Caudate nucleus (tissue), 63 donors: ENCODE measurements at places on chromosomes 2 and 18.

- DNase-seq: no peak
Measured at GRCh38 chr18:47979611-47980200, 49.2 kb upstream of the SMAD2 start.

DNA sequence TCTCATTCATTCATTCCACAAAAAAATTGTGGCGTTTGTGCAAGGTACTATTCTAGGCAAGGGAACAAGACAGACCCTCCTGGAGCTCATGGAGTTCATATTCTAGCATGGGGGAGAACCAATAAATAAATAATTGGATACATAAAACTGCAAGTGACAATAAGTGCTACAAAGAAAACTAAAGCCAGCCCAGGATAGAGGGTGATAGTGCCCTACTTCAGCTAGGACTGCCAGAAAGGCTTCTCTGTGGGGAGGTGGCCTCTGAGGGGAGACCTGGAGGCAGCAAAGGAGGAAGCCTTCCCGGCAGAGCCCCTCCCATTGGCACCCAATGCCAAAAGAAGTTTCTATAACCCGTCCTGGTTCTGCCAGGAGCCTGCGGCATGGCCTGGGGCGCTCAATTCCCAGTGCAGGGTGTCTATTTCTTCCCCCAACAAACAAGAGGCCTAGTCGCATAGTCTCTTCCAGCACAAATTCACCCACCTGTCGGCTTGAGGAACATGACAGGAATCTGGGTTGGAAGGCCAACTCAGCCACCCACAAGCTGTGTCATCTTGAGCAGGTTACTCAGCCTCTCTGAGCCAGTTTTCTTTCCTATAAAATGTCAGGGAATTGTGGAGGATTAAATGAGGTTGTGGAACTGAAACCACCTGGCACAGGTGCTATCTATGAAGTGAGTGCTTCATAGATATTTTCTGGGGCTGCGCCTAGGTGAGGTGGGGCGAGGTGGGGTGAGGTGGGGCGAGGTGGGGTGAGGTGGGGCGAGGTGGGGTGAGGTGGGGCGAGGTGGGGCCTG lies 94.3 kb downstream of the ZFP36L2 start:
- DNase-seq: no peak

- DNase-seq: peak; percentile 59
Measured at GRCh38 chr2:159111346-159111927, 143.0 kb downstream of the TANC1 start.

DNA sequence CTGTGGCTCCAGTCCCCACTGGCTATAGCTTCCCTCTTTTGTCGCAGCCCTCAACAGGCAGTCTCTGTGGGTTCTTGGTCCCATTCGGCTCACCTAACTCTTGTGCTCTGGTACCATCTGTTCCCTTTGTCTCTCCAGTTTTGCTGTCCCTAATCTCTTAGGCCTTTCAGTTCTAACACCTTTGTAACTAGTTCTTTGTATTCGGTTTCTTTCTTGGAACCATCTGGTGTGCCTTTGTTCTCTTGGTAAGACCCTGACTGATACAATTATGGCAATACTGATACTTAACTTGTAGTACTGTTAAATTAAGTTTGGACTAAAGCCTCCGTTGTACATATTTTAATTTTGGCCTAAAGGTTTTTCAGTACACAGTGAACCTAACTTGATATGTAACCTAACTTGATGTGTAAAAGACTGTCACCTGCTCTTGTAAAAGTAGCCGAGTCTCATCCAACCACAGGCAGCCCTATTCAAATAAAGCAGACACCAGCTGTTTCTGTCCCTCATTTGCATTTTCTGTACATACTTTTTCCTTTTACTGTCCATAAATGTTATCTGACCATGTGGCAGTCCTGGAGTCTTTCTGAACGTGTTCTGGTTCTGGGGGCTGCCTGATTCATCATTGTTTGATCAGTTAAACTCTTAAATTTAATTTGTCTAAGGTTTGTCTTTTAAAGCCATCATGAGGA lies 4.8 kb upstream of the MRPL44 start:
- no peak for DNase-seq

GRCh38 chr18:22088029-22088428 lies 81.4 kb upstream of the GATA6 start:
- no peak for DNase-seq

GRCh38 chr18:30889519-30890301 lies 152.8 kb downstream of the DSC3 start:
- DNase-seq: no peak

- no peak for DNase-seq
Measured at GRCh38 chr2:28216331-28216730, 176.3 kb upstream of the FOSL2 start.

- DNase-seq: no peak
Measured at GRCh38 chr2:96963316-96963715, 23.1 kb downstream of the FAM178B start.

DNA sequence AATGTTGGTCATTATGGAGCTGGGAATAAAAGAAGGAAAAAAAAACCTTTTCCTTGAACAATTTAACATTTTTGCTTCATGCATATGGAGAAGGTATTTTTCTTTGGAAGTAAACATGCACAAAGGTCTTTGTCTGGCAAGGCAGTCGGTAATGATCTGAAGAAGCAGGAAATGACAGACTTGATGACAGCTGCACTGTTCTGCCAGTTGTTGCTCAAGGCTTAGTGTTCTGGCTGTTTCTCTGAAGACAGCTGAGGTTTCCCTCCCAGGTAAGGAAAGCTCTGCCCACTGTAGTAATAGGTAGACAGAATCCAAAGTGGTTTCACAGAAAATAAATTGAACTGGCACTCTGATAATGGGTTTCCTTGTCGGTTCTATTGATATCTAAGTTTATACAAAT lies 308.4 kb upstream of the GCFC2 start:
- no peak for DNase-seq

DNA sequence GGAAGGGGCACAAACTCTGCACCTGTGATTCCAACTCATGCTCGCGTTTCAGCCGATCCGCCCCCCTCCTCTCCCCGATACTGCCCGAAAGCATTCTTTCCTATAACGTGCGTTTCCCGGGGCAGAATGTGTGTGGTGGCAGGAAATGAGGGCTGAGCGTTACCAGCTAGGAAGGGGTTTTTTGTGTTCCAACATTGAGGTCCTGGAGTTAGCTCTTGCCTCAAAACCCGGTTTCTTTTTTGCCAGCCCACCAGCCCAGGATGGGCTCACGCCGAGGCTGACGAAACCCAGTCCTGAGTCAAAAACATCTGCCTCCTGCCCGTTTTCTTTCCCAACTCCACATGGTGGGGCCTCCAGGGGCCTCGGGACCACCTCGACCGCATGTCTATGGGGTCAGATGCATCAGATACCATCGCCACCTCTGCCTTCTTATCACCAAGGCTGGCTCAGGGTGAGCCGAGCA lies 113.7 kb upstream of the COPS8 start:
- DNase-seq: no peak

DNA sequence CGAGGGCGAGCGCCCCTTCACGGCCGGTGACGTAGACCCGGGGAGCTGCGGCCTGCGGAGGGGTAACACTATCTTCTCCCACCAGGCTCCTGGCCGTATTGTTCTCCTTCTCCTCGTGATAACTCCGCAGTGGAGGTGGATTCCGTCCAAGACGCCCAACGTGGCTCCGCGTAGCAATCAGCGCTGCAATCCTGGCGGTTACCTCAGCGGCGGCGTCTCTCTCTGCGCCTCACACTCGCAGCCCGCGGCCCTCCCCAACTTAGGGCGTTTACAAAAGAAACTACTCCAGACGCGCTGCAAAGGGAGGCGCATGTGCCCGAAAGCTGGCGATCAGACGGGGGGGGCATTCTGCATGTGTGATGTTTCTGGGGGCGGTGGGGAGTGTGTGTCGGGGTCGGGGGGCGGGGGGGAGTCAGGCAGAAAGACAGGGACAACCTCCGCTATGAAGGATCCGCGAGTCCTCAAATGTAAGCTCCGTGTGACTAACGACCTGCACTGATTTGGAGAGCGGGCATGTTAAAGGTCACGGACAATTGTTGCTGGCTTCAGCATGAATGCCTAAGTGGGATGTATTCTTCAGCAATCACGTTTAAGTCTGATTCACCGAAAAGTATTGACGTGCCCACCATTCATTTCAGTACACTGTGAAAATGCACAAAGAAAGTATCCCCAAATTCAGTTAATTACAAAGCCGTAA lies 1.3 kb upstream of the ZNF516 start:
- no peak for DNase-seq

DNA sequence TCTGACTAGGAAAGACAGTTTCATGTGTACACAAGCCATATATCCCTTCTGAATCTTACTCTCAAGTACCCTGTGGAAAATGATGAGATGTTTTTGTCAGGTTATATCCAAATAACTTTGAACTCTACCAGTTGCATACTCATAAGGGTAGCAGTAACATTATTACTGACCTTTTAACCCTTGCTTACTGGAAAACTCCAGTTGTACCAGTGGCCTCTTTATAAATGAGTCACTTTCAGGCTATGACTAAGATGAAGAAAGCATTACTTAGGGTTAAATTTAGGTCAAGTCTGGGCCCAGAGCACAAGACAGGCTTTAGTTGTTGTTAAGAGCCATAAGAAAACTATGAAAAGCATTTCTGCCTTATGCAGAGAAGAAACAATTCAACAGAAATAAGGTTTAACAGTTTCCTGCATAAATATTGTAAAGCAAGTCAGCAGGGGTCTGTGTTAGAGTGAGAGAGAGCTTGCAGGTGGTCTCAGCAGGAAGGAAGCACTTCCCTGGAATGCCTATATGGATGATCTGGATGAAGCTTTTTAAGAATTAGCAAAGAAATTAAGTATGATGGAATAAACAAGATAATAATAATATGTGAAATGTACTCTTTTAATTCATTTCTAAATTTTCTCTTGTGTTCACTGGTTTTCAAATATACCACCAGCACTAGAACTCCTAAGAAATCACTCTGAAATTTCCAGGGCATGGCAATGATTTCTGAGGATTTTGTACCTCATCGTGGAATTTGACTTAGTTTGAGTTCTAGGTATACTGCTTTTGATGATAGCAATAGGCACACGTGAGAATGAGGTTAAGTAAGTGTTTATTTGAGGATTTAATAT lies 126.6 kb downstream of the UBE2E3 start:
- no peak for DNase-seq

DNA sequence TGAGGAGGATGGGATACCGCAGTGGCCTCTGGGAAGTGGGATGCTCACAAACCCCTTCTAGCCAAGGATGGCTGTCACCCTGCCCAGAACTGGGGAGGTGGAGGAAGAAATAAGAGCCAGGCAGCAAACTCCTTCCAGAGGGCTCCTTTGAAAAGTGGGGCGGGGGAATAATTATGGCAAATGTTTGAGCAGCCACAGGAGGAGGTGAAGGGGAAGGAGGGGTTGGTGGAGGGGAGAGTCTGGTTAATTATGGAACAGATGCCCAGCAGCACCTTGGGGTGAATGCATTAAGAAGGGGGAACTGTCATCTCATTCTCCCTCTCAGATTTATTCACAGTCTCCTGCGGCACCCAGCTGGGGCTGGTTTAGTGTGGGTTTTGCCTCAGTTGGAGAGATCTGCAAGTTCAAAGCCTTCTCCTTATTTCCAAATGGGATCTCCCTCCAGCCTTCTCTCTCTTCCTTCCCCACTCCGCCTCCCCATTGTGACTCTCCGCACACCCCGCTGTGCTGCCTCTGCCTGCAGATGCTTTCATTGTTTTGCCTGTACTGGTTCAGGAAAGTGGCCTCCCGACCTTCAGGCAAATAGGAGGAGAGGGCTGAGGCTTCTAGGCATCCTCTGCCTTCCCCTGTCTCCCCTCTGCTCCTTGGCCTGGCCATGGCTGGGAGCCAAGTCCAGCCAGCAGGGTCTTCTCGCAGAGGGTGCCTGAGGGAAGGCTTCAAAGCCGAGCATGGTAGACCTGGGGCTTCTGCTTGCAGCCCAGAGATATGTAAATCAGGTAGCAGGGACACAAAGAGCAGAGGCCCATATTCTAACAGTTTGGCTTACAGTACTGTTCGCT lies 457.2 kb upstream of the MEX3C start:
- DNase-seq: no peak

DNA sequence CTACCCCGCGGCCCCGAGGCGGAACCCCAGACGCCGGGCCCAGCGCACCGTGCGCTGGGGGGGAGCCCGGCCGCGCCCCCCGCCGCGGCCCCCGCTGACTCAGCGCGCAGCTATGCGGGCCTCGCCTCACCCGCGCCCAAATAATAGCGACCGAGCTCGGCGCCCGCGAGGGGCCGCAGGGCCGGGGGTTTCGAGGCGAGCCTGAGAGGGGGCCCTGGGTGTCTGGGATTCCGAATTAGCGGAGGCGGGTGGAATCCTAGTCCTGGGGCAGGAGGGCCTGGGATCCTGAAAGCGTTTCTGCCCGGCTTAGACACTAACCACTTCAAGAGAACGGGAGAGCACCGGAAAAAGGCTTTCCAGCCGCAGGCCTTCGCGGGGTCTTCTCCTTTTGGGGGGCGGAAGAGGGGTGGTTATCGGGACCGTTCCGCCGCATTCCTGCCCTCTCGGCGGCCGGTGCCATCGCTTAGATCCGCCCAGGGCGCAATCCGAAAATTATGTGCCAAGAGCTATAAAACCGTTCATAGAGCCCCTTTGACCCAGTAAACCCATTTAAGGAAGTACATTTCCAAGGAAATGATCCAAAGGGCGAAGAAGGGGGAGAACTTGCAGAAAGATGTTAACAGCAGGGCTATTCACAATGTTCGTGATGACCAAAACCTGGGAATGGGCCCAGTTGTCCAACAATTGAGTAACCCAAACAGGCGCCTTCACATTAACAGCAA lies 681 bp upstream of the ROCK2 start:
- DNase-seq: no peak

DNA sequence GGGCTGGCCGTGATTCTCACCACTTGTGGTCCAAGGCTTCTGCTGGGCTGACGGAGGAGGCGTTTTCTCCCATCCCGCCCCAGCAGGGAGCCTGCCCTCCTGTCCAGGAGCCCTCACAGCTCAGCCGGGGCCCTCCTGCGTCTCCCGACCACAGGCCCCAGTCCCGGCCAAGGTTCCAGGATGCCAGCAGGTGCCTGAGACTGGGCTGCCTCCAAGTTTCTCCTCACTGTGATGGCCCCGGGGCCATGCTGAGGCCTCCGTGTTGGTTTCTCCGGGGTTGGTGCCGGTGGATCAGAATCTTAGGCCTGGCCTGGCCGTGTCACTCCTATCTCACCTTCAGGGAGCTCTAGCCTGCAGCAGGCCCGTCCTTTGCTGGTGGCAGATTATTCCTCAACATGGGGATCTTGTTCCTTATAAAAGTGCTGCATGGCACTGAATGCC lies 5.9 kb downstream of the KCNG2 start:
- DNase-seq: no peak

GRCh38 chr2:31903109-31903780 lies 107.6 kb downstream of the MEMO1 start:
- DNase-seq: no peak

- DNase-seq: no peak
Measured at GRCh38 chr18:29171892-29172755, 995.2 kb upstream of the CDH2 start.
